ENCODE measurements at places on chromosomes 2 and 18.

- no peak for DNase-seq
These were observed 10.3 kb downstream of the TRIB2 start for GRCh38 chr2:12727065-12727464.

DNA sequence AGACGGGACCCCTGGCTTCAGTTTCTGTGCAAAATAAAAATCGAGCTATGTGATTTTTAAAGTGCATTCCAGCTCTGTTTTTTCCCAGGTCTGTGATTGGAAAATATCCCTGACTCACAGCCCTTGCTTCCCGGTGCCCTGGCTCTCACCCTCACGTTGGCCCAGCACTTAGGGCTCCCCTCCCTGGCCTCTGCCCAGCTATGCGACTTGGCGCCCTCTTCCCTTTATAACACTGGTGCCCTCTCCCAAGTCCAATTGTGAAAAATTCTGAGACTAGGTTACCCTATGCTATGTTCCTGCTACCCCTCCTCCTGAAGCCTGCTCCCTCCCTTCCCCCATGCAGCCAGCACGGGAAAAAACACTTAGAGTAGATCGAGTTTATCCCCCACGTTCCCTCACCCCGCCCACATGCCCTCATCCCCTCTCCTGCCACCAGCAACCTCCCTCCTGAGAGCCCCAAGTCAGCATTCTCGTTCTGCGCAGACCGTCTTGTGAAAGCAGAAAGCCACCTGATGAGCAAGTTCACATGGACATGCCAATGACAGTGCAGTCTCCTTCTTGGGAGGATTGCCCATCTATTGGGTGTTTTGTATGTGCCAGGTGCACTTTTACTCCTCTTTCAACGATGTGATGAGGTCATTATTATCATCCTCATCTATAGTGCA, 228.8 kb downstream of the VAPA start:
- DNase-seq, result no peak

DNA sequence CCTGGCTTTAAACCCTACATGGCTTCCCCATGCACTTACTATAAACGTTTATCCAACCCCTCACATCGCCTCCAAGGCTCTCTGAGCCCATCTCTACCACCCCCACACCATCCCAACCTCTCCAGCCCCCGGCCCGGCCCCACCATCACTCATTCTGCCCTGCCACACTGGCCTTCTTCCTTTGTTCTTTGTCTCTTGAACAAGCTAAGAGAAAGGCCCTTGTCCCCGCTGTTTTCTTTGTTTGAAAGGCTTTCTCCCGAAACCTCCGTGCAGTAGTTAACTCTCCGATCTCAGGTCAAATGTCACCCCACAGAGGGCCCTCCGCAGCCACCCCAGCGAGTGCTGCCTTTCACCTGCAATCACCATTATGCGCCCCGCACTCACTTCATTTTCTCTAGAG, 100.4 kb downstream of the AFF3 start:
- no peak for DNase-seq

DNA sequence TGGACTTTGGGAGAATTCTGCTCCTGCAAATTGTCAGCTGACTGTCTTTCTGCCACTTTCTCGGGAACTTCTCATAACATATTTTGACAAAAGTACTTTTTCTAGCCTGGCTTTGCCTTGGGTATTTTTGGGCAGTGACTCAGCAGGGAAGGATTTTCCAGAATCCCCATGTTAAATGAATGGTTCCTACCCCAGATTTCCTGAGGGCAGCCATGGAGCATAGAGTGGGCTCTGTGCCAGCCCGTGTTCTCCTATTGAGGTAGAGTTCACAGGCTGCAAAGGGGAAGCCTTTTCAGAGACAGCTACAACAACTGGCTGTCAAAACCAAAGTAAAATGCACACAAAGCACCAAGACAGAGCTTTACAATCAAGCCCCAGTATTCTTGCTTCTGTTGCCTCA, 59.8 kb downstream of the BMP10 start:
- no peak for DNase-seq

- DNase-seq, result no peak
These were observed 207.4 kb upstream of the SYT4 start for GRCh38 chr18:43484710-43485109.

GRCh38 chr18:54150226-54150625, 74.2 kb downstream of the MBD2 start:
- no peak for DNase-seq

DNA sequence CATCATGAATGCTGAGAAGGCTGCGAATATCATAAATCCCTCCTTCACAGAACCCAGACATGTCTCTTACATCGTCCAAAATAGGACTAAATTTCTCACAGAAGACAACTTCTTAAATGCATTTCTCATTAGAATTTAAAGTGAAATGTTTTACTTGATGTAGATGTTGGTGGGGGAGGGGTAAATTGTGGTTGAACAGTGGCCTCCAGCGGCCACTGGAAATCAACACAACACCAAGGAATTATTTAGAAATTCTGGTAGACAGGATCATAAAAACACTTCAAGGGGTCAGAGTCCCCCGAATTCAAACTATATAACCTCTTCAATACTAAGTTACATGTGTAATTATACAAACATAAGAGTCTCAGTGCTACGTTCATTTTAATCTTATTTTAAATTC, 135.9 kb downstream of the ABCA12 start:
- DNase-seq, result no peak

DNA sequence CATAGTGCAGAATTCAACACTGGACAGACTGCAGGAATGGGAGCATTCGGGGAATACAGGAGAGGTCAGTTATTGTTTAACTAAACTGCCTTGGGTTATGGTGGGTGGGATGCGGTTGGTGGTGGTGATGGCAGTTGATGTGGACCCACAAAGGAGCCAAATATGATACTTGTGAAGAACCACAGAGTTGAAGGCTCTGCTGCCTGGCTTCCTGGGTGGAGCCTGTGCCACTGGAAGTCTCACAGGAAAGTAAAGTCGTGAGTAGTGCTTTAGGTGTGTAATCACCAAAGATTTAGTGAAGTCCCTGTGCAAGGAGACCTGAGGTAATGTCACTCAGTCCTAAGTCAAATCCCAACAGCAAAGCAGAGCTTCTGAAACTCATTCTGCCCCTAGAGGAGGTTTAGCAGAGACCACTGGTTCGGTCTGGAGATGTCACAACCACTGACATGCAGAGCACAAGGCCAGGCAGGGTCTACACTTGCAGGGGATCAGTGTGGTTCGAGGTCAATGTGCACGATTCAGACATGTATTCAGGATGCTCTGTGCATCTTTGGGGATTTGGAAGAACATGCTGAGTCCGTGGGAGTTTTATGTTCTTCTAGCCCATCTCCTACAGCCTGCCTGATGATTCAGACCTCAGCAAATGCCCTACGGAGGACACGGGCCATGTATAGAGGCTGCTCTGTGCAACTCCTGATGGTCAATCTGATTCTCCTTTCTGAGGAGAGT, 1150.9 kb downstream of the RPIA start:
- no peak for DNase-seq

GRCh38 chr2:169384816-169385215, 22.5 kb upstream of the LRP2 start:
- no peak for DNase-seq

GRCh38 chr18:78972930-78973331, 6.7 kb upstream of the SALL3 start:
- DNase-seq, result no peak

- DNase-seq, result no peak
These were observed 305.9 kb downstream of the HRH4 start for GRCh38 chr18:24766376-24766775.

- DNase-seq, result no peak
These were observed 4.9 kb upstream of the RFX8 start for GRCh38 chr2:101479810-101480209.

GRCh38 chr2:24403832-24404212, 43.5 kb upstream of the ITSN2 start:
- DNase-seq, result no peak

GRCh38 chr2:36318547-36318946, 37.0 kb upstream of the CRIM1 start:
- no peak for DNase-seq

DNA sequence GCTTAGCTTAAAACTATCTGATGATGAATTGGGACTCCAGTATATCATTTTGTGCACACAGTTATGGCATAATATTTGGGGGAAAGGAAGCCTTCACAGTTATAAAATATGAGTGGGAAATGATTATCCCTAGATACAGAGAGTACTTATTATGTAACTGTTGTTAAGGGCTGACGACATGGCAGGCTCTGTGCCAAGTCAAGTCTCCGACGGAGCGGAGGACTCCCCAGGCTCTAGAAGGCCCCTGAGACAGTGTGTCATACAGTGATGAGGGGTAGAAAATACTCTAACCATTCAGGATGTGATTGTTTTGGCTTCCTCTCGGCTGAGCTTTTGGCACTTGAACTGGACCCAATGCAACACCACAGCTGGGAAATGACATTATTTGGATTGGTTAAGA, 211.8 kb downstream of the SLC8A1 start:
- no peak for DNase-seq

DNA sequence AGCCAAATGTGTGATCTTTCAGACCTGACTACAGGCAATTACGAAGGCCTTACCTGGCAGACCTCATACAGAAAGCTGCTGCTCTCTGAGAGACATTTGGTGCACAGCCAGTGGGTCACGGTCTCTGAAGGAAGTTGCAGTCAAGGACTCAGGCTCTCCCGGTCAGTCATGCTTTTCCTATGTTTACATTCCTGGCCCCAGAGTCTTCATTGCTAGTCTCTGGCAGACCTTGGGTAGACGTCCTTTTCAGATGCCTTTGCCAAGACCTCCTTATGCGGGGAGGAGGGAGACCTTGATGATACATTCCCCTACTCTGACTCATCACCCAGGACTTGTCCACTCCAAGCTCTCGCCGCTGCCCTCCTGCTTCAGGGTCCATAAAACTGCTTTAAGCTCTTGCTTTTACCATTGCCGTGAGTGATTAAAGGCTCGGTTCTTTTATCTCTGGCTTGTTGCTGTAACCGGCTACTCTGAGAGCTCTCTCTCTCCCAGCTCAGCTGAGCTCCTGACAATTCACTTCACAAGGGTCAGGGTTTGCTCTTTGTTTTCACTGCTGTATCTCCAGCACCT, 62.0 kb upstream of the SLC35F5 start:
- no peak for DNase-seq

- DNase-seq, result no peak
These were observed 50.7 kb downstream of the SFXN5 start for GRCh38 chr2:73020657-73021370.

GRCh38 chr2:179195141-179195540, 69.5 kb downstream of the SESTD1 start:
- no peak for DNase-seq

DNA sequence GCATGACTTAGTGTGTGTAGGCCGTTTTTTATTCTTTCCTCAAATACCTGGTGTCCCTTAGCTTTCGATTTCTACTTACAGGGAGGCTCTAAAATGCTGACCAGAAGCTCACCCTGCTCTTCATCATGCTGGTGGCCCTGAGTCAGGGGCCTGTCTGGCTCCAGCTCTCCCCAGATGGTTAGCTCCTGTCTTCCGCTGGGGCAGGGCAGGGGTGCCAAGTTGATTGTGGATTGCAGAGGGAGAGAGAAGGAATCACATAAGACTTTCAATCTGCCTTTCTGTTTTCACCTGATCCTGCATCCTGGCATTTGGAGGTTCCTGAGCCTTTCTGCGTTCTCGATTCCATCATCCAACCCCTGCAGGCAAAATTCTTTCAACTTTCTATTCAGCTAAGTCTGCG, 4.2 kb downstream of the CIB4 start:
- DNase-seq, result no peak

DNA sequence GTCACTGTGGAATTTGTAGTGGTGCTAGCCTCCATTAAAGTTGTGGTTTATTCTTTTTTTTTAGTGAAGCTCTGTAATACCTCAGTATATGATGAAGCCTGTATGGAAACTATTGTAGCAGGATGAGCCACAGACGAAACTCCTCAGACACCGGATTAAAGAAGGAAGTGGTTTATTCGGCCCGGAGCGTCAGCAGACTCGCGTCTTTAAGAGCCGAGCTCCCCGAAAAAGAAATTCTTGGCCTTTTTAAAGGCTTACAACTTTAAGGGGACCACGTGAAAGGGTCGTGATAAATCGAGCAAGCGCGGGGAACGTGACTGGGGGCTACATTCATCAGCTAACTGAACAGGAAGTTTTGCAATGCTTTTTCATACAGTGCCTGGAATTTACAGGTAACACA, 8.1 kb upstream of the CCL20 start:
- peak; percentile 55 for DNase-seq

GRCh38 chr2:98356729-98357128, 10.5 kb downstream of the CNGA3 start:
- no peak for DNase-seq

DNA sequence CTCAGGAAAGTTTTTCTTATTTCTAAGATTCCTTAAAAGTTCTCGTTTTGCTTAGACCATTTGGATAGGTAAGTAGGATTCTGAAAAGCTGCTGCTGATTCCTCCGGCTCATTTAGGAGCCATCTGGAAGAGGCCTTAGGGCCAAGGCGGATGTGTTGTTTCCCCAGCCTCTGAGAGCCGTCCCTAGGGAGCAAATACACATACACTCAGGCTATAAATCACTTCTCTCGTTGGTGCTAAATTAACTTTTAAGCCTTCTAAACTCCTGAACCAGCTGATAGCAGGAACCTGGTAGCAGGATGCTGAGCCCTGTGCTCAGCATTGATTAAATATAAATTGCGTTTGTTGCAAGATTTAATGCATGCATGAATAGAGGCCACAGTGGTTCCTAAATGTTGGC, 109.8 kb downstream of the ADCYAP1 start:
- DNase-seq, result no peak

GRCh38 chr18:49690312-49690711, 123.0 kb downstream of the ACAA2 start:
- DNase-seq, result no peak

- peak; percentile 51 for DNase-seq
These were observed 1.1 kb downstream of the HK2 start for GRCh38 chr2:74834792-74835755.

DNA sequence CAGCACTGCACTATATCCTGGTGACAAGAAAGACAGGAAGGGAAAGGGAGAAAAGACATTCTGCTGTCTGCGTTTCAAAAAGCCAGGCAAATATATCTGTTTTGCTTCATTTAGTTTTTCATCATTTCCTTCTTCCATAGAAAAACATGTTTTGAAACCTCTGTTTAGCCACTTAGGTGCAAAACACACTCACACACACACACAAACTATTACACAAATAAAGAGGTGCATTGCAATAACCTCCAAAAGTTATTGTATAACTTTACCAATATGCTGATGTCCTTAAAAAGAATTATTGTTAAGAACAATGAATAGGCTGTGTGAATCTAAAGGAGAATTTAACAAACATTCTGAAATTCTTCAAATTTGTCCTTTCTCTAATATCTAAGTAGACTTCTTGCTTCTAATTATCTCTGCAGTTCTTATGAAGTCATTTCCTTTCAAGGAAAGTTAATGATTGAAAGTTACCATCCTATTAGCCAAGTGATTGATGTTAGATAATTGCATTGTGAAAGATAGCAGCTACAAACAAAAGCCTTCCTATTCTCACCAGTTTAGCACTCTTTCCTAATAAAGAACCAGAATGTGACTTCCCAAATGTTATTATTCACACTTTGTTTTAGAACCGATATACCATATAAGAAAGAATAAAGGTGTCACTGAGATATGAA, 516.7 kb downstream of the KCNJ3 start:
- no peak for DNase-seq

Data from CD4-positive, alpha-beta T cell treated with Interleukin-15 for 1 hour (primary cell).